Kidney (tissue), 22 donors: ENCODE measurements at places on chromosomes 7 and 10. TPM values are rescaled to one million over a fixed set of nuclear protein-coding genes. Genes with fewer than 3 reads are reported as not detected.

DNA sequence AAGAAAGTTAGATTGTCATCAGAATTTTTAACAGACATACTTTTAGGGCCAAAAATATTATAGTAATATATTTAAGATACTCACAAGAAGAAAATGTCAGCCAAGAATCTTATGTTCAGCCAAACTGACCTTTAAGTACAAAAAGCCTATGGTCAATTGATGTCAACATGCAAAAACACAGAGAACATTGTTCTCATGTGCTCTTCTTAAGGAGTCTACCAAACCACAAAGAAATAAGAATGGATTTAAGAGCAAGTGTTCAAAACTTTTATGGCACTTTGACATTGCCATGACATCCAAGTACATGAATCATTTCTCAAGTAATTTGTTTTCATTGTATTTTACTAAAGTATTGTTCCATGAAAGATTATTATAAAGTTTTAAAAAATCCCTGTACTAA, 180.4 kb downstream of the TMEM26 start:
- no peak for DNase-seq

WDFY4 gene
- polyA plus RNA-seq: 1.7 TPM

IGF2BP3 gene
- polyA plus RNA-seq: not detected

DNA sequence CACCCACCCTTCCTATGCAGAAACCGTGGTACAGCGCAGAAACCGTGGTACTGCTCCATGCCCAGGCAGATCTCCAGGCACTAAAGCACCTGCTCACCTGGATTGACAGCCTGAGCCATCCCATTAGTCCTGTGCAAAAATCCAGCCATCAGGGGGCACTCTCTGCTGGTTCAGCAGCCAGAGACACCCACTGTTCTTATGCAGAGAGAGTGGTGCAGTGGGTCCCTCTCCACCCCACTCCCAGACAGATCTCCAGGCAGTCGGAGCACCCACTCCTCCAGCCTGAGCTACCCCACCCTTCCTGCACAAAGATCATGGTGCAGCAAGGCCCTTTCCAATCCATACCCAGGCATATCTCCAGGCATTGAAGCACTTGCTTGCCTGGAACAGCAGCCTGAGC, 219.8 kb downstream of the CTNNA3 start:
- DNase-seq: no peak

SLC29A3 gene
- 5.7 TPM for polyA plus RNA-seq

DNA sequence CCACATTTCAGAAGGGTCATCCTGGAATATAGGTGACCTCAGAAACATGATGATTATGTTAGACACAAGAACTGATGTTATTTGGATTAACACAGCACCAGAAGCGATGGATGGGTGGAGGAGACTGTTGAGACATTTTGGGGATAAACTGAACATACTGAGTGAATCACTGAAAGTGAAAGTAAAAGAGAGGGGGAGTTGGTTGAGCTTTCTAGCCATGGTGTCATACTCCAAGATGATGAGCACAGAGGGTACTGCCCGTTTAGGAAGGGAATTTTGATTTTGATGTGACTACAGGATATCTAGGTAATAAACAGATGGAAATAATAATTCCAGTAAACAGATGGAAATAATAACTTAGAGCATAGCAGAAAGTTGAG, 248.0 kb upstream of the NPY start:
- no peak for DNase-seq

- DNase-seq: no peak
Measured at GRCh38 chr10:75544386-75544785, 113.0 kb downstream of the LRMDA start.

DNA sequence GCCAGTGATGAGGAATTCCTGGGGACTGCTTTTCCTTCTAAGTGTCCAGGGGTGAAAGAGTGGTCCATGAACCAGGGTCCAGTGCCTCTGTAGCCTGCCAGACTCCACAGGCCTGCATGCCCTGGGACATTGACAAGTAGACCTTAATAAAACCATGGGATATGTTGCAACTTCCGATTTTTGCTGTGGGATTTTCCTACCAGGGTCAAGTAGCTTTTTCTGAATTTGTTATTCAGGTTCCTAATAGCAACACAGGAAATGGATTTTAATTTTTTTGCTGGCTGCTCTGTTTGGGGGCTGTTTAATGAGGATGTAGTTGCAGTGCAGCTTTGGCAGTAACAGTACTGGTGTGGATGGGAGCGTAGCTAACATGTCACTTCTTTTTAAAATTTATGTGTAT, 42.1 kb downstream of the WBP1L start:
- DNase-seq: no peak

DNA sequence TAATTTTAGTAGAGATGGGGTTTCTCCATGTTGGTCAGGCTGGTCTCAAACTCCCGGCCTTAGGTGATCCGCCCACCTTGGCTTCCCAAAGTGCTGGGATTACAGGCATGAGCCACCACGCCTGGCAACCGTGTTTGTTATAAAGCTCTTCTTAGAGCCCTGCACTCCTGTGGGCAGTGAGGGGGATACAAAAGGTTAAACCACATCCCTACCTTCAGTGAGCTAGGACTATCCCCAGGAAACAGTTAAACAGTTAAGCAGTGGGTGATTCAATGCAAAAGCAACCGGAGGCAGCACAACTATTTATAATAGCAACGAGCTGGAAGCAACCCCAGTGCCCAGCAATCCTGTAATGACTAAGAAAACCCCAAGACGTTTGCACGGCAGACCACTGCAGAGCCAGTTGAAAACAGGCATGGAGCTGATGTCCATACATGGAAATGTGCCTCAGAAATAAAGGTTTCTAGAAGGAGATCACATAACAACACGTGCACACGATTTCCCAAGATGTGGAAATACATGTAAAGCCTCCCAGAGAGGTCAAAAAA, 107.2 kb upstream of the LYZL2 start:
- DNase-seq: no peak

GRCh38 chr7:128833148-128833945, 3.1 kb downstream of the FLNC start:
- DNase-seq: peak; percentile 64

FAM25C gene
- polyA plus RNA-seq: not detected

DNA sequence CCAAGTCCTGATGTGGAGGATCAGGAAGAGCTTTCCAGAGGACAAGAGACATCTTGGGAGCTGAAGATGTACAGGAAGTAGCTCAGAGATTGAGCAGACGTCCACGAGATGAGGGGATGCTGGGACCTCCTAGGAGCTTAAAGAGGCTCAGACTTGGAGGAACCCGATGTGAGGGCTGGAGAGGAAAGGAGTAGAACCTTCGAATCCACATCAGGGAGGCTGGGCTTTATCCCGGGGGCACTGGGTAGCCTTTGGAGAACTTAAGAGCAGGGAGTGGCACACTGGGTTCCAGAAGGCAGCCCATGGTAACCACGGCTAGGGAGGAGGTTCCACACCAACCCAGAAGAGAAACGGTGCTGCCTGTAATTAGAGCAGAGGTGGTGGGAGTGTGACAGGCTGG, 10.8 kb downstream of the PRKCQ start:
- no peak for DNase-seq

TDRD1 gene
- polyA plus RNA-seq: not detected

DNA sequence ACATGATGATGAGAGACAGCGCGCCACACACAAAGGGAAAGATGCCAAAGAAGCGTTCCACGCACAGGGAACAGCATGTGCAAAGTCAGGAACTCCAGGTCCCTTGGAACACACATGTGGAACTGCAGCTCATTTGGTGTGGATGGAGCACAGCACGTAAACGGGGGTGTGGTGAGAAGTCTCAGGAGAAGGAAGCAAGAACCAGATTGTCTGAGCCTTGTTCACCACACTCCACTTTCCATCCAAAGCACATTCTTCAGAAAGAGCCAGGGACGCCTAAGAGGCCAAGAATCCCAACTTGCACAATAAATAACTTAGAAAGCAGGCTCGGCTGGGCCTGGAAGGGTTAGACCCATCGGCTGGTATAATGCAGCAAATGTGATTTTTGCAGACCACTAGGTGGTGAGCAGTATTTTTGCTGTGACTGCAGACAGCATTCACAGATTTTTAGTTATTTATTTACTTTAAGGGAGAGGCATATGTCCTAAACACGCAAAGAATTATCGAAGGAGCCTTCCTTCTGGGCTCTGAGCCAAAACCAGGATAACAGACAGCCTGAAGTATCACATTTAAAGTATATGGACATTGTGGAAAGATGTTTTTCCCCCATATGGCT, 27.9 kb upstream of the ASCC1 start:
- DNase-seq: peak; percentile 56

DNA sequence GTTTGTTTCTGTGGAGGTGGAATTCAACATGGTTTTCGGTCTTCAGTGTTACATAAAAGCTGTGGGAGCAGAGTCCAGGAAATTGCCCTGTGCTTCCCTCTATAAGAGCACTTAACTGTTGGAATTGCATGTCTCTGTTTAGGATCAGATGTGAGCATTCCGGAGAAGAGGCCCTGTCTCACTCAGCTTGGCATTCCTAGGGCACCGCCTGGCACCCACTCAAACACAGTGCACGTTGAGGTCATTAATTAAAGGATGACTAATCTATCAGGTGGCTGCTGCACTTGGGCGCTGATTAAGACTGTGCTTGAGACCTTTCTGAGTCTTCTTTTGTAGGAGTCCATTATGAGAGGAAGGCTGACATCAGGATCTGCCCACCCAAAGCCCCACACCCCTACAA, 82.8 kb upstream of the VIPR2 start:
- no peak for DNase-seq

CTAGE4 gene
- 4.2 TPM for polyA plus RNA-seq

RARRES2 gene
- 475 TPM for polyA plus RNA-seq

GRCh38 chr7:134690614-134691504, 44.2 kb downstream of the BPGM start:
- no peak for DNase-seq

GRCh38 chr7:75718390-75719031, 20.2 kb downstream of the HIP1 start:
- DNase-seq: no peak

DNA sequence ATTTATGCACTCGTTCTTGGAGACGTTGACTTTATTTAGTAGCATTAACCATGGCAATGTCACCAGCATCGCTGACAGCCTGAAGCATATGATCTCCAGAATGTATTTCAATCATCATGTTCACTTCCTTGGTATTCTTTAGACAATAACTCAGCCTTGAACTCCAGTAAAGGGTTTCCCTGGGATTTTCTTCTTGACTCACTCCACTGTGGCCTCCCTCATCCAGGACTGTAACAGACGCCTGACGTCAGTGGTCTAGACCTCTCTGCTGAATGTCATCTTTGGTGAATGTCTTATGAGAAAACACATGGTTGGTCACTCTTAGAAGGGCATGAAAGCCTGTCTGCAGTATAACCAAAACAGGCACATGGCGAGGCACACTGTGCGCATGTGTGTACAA, 64.4 kb downstream of the EGFR start:
- DNase-seq: no peak

DNA sequence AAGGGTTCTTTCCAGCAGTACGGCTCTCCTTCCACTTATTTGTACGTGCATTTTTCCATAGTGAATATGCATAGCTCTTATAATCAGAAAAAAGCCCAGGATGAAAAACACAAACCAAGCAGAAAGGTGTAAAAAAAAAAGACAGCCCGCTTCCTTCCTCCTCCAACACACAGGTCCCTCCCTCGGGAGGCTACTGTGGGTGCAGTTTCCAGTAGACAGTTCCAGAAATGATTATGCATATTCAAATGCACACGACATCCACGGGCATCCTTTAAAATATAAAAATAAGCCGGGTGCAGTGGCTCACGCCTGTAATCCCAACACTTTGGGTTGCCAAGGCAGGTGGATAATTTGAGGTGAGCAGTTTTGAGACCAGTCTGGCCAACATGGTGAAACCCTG, 59.9 kb downstream of the TNRC18 start:
- DNase-seq: no peak

DNA sequence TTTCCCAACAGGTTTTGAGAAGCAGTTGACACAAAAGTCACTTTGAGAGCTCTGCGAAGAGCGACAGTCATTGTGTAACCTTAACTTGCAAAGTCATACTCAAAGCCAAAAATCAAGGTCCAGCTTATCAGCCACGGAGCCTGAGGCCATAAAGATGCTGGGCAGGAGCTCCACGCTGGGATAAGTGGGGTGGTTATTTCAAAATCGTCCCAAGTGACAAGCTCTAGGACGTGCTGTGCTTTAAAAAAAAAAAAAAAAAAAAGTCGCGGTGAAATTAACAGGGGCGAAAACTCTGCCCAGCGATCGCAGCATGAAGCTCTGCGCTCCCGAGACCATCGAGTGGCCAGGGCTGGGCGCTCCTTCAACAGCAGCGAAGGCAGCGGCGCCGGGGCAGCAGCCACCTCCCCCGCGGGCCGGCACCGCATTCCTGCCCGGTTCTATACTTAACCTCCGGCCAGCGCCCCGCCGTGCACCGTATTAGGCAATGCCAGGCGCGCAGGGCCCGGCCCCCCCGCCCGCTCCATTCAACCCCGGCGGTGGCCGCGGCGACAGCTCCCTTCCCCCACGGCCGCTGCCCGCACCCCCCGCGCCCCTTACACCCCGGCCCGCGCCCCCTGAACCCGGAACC, 657 bp downstream of the HACD1 start:
- peak; percentile 80 for DNase-seq

DNA sequence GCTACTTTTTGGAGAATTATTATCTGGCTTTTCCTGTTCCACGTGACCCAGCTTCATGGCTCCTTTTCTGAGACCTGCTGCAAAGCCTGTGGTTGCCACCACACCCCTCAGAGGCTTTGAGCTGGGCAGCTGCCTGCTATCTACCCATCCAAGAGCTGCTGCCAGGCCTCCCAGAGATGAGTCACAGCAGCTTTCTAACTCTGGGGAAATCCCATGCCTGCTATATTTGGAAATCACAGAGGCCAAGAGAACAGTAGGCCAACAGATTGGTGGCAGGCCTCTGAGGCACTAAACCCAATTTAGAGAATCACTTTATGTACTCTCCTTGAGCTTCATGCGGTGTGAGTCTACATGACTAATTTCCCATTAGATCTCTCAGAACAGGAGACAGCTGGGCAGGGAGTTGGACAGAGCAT, 35.2 kb downstream of the SGCE start:
- DNase-seq: peak; percentile 81

DNA sequence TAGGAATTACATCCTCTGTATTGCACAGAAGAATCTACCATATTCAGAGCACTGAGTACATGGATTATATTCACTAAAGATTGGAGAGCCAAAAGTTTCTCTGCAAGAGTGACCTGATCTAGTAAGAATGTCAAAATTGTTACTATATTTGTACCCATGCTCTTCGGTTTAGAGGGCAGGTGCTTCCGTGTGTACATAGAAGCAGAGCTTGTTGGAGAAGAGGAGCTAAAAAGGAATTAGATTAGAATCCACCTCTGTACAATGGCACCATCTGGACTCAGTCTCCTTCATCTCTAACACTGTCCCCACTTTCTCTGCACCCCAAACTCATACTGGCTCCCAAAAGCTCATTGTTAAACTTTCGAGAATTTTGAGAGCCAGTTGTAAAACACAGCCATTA, 8.3 kb downstream of the CALD1 start:
- DNase-seq: no peak

- no peak for DNase-seq
Measured at GRCh38 chr7:94286111-94286510, 108.6 kb upstream of the COL1A2 start.

- no peak for DNase-seq
Measured at GRCh38 chr7:43735403-43735801, 6.1 kb upstream of the COA1 start.

ZFAND4 gene
- polyA plus RNA-seq: 6.6 TPM

GPER1 gene
- 4.8 TPM for polyA plus RNA-seq
